ENCODE measurements at places on chromosomes 2 and 18.

GRCh38 chr2:181407171-181407570 is 50.0 kb upstream of the ITGA4 start:
- DNase-seq, result no peak

GRCh38 chr2:178450524-178450773 is 526 bp downstream of the PRKRA start:
- DNase-seq, result no peak

DNA sequence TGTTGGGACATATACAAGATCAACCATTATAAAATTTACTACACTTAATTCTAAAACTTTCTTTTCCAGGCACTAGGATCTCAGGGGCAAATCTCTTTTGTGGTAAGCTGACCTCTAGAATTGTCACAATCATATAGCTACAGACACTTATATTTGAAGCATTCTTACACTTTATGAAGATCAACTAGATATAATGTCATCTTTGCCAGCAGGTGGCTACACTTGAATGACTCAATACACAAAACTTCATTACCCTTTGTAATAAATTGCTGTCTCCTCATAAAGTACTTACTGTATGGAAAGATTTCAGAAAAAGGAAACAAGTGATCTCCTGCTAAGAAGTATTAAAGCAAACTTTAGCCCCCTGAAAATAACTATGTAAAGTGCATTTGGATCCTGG is 77.8 kb downstream of the RDH14 start:
- DNase-seq, result no peak

GRCh38 chr2:42446503-42447271 is 47.1 kb downstream of the KCNG3 start:
- no peak for DNase-seq

GRCh38 chr2:4715065-4715464 is 977.1 kb upstream of the SOX11 start:
- DNase-seq, result no peak

DNA sequence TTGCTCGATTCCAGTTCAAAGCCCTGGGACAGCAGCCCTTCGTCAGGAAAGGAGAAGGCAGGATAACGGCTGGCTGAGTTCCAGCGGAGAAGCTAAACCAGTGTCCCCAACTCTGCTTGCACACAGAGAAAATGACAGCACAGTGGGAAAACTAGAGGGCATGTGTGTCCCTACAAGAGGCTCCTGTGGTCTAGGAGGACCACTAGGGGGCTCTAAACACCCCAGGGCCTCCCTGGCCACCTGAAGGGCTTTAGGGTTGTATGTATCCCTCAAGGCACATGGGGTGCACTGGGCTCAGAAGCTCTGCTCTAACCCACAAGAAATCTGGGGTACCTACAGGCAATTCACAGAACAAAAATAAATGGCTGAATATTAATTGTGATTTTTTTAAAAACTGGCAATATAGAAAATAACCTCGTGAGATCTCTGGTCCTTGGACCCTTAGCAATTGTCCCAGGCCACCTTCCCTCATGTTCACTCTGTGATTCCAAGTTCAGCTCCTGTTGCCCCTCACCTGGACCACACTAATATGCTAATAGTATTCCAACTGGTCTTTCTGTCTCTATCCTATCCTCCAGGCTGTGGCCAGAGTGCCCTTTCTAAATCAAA is 17.5 kb downstream of the STAT1 start:
- DNase-seq, result no peak

DNA sequence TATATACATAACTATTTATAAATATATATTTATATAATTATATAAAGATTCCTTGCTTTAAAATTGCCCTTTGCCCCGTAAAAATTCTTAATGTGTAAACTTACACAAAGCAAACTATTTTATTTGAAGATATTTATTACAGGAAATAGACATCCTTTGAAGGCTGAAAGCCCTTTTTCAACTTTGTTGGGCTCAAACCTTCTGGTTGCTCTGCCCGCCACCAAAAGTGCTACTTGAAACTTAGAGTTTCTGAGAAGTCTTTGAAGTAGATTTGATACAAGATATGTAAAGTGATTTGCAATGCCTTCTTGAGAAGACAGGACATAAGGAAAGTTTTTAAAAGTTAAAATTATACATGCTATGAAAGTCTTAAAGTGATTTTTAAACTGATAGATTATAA is 36.6 kb upstream of the METAP1D start:
- DNase-seq, result no peak

DNA sequence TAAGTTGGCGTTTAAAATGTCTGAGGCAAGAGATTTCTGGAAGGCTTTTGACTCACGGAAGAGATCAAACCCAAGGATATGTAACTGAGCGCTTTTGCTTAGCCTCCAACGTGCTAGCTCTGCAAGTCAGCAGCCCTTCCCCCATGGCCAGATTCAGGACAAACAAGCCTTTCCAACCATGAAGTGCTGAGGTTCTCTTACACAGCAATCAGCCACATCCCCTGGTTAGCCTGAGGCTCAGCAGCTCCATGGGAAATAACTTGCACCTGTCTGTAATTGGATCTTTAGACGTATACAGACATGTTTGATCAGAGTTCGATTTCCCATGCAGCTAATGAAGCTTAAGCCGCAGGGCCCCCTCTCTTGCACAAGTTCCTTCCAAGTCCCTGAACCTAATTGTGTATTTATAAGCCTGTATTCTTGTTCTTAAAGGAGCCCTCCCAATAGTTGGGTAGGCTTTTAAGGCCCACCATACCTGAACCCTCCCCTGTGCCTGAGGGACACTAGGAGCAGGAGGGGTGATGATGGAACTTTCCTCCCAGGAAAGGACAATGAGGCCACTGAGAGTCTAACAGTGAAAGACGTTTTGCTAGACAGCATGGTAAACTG is 2.1 kb upstream of the TMEM131 start:
- DNase-seq, result no peak

DNA sequence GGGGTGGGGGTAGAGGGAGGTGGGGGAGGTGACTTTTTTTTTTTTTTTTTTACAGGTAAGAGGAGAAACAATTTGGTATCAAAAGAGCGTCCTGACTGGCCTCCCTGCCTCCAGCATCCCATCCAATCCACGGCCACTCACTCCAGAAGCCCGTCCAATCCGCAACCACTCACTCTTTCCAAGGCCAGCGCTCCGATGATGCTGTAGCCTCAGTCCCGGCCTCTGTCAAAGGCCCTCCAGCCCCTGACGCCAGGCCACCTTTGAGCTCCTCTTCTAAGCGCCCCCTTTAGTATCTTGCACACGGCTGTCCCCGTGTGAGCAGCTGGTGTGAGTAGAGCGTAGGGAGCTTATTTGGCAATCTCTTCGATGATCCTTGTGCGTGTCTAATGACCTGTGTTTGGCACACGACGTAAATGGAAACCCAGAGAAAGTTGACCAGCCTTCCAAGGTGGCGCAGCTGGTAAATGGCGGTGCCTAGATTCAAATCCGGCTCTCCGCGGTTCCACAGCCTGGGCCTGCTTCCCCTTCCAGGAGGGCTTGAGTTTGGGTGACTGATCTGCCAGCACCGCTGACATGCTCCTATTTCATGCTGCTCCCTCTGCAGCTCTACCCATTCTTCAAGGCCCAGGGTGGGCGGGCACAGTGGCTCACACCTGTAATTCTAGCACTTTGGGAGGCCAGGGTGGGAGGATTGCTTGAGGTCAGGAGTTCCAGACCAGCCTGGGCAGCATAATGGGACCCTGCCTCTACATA is 23.8 kb upstream of the PXDN start:
- no peak for DNase-seq

- DNase-seq, result no peak
These were observed 211.8 kb downstream of the SLC8A1 start for GRCh38 chr2:40240070-40240469.

DNA sequence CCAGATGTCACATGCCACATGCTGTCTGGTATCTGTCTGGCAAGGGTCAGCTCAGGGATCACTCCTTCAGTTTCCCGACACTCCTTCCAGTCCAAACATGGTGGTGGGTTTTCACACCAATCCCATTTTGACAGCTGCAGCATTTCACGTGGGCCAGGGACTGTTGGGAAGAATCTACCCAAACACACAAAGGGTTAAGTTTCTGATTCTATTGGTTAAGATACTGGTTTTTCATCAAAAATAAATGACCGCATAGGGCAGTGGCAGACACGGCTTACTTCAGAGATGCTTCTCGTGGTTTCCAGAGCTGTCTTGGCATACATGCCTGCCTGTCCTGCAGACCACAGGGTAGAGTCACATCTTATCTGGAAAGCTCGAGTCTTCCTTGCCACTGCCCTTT is 79.7 kb downstream of the PSMG2 start:
- no peak for DNase-seq

- no peak for DNase-seq
These were observed 103.0 kb upstream of the FBXO11 start for GRCh38 chr2:48009256-48009655.

DNA sequence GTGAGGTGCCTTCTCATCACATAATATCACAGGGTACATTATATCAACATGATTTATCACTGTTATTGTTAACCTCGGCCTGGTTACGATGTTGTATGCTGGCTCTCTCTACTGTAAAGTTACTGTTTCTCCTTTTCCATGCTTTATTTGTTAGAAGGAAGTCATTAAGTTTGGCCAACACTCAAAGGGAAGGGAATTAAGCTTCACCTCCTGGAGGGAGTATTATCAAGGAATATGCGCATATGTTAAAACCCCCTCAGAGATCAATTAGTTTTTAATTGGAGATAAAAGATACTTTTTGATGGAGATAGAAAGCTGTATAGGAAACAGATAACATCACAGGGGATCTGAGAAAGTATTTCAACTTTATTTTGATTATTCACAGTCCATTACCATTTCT is 221.6 kb downstream of the DLGAP1 start:
- DNase-seq, result no peak

DNA sequence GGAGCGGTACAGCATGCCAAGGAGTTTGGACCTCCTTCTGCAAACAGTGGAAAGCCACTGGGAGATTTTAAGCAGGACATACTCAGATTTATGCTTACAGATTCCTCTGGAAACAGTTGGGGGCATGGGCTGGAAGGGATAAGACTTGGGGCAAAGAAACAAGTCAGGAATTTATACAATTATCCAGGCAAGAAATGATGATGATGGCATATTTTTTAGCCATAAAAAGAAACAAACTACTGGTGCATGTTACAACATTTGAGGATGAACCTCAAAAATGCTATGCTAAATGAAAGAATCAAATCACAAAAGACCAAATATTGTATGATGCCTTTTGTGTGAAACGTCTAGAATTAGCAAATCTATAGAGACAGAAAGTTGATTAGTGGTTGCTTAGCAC is 13.5 kb upstream of the VIT start:
- no peak for DNase-seq

- DNase-seq, result no peak
These were observed 113.0 kb downstream of the LRATD1 start for GRCh38 chr2:14745288-14746076.

GRCh38 chr2:195961873-195962272 is 106.8 kb downstream of the DNAH7 start:
- no peak for DNase-seq

DNA sequence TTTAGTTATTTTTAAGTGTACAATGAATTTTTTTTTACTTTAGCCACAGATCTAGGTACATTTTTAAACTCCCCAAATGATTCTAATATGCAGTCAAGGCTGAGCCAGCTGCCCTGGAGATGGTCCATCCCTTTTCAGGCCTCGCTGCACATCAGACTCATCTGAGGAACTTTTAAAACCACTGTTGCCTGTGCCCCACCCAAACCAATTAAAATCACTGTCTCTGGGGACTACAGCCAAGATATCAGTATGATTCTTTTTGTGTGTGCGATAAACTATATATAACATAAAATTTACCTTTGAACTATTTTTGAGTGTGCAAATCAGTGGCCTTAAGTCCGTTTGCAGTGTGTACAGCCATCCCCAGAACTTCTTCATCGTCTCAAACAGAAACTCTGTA is 9.1 kb upstream of the MALT1 start:
- no peak for DNase-seq

DNA sequence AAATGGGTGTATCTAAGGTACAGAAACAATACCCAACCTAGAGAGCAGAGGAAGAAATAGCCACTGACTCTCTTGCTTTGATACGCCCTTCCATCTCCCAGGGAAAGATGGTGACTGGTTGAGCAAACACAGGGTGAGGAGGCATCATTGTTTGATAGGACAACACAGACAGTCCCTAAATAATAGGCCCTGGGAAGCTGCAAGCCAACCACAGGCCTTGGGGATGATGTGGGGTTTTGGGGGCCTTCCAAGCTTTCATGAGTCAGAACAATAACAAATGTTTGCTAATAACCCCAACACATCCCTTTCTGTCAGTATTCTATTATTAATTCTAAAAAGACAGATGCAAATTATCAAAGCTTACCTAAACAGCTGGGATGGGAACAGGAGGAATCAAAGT is 9.8 kb downstream of the LGALSL start:
- DNase-seq, result no peak
